Heart right ventricle (tissue), 16 donors: ENCODE measurements at places on chromosomes 13 and 19.
A peak's percentile ranks its signal among the peaks of the same experiment; 100 is the strongest.

- no peak for DNase-seq
Measured at GRCh38 chr19:20858861-20859260, 64.2 kb upstream of the ZNF85 start.

DNA sequence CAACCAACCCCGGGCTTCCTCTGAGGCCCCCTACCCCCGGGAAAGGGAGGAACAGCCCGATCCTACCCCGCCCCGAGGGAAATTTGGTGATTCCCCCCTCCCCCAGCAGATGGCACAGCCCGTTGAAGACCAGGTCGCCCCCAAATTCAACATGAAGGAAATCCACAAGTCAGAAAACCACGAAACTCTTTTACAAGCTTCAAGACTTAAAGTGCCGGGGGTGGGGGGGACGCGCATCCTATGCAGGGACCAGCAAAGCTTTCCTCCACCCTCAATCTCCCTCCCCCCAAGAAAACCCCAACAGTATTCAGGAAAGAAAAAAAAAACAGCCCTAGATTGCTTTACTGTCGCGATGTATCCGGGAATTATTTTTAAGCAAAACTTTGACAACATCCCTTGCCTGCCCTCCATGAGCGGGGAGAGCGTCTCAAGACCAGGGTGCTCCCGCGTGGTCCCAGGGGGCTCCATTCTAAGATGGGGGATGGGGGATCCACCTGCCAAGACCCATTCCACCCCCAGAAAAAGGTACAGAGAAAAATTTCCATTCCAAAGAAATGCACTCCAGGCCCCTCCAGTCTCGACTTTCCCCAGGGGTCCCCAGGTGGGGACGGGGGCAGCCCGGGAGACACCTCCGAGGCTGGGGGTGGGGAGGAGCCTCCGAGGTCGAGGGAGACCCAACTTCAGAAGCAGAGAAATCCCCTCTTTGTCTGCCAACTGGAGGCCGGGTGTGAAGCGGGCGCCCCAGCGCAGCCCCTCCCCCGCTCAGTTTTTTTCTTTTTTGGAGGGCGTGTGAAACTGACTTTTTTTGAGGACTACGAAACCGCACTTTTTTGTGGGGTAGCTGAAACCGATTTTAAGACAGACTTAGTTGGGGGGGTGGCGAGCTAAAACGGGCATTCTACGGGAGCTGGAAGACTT lies 1.5 kb downstream of the TCF3 start:
- DNase-seq = no peak

DNA sequence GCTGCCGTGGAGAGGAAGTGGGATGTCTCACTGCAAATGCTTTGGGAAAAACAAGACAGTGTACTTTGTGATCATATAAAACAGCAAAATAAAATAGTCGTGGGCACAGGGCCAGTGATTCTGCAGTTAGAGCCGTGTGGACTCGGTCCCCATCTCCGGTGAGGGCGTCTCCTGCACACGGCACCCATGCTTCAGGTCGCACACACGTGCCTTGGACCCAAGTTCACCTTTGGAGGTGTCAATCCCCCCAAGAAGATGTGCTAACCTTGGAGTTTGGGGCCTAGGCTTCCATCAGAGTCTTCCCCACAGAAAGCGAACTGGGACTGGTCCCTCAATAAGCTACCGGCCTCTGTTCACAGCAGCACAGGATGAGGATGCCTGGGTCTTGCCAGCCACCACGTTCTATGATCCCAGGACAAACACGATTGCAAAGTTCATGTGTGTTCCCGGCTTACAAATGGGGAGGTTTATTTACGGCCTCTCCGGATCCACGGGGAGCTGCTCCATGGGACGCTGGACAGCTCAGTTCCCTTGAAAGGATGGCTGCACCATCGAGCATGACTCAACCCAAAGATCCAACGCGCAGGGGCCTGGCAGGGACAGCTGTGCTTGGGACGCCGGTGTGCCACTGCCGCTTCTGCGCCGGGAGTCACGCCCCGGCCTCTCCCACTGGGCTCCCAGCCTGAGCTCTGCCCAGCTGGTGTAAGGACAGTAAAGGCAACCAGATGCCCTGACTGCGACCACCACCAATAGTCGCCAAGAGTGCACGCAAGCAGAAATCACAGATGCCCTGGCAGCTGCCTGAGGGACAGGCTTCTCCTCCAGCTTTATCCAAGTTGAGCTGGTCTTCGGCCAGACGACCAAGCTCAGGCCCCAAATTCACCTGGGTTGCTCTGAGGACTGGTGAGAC lies 8.6 kb downstream of the GAS6 start:
- DNase-seq = peak; percentile 63

DNA sequence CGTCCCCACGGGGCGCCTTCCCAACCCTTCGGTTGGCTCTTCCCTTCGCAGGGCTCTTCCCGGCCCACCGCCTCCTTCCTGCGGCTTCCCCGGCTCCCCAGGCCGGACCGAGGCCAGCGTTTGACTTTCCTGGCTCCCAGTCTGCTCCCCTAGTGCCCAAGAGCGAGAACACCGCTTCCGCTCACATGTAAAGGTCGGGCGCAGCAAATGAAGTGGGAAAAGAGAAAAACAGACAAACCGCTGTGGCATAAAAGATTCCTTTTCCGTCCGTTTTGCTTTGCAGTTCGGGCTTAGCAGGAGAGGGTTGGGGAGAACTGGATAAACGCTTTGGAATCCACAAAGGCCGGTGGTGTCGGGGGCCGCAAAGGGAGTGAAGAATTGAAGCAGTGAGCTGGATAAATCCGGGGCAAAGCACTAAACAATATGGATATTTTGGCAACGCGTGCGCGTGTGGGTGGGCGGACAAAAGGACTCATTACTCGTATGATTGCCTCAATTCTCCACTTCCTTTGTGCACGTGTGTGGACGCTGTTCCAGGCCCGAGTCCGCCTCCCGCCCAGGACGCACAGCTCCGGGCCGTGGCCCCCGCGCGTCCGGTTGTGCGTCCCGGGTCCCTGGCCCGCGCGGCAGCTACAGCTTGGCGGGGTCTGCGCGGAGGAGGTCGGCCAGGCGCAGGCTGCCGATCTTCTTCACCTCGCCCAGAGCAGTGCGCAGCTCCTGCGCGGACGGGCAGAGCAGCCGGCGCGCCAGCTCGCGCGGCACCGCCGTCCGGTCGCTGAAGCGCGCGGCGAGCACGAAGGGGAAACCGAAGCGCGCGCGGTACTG lies 8.6 kb upstream of the CDX2 start:
- DNase-seq = no peak

GRCh38 chr19:10593820-10594637 lies 6.9 kb upstream of the AP1M2 start:
- DNase-seq = no peak

GRCh38 chr19:50061650-50062049 lies 35.8 kb downstream of the ZNF473 start:
- DNase-seq = no peak

GRCh38 chr13:50928102-50928501 lies 18.5 kb downstream of the RNASEH2B start:
- no peak for DNase-seq

DNA sequence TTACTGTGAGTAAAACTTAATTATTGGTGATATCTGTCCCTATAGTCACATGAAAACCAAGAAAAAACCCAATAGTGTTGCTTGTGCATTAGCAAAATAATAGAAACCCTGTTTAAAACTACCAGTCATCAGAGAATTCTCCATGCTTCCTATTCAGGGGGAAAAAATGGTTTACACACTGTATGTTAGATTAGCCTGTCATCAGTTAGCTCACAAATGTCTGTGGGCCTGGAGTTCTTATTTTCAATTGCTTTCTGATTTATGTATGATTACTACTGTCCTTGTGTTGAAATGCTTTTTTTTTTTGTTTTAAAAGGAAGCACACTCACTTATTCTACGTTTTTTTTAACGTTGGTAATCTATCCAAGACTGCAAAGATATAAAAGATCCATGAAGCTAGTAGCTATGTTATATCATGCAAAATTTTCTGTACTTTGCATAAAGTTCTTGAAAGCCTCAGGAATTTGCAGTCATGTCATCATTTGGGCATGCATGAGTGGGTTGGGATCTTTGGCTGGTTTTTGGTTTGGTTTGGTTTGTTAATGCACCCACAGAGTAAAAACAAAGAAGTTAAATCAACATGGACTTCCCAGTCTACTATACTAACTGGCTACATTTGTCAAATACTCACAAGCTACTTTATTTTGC lies 25.9 kb downstream of the RXFP2 start:
- DNase-seq = no peak

DNA sequence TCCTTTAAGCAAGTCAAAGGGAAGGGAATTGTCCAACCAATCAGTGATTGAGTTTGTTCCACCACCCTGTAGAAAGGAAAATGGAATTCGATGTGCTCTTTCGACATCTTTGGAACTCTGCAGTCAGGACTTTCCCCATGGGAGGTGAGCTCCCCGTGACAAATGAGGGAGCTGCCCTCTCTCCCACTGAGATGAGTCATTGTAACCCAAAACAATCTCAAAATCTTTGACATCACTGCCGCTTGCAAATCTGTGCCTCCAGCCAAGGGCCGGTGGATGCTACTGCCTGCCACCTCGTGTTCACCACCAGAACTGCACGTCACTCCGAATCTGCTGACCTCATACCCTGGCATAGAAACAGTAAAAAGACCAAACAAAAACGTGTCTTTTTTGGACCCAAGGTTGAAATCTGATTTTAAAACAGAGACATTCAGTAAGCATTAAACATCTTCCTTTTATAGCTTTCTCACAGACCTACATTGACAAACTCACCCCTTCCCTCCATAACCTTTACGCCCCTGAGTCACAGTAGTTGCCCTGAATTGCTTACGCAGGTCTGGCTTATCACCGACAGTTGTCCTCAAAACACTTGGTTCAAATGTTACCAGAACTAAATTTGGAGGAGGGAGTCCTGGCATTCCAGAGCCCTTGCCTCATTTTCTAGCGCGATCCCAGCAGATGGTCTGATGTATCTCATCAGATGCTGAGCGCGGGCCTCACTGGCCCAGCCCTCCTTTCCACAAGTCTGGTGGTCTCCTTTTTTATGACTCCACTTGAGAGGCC lies 105.2 kb downstream of the COL4A2 start:
- DNase-seq = peak; percentile 93

DNA sequence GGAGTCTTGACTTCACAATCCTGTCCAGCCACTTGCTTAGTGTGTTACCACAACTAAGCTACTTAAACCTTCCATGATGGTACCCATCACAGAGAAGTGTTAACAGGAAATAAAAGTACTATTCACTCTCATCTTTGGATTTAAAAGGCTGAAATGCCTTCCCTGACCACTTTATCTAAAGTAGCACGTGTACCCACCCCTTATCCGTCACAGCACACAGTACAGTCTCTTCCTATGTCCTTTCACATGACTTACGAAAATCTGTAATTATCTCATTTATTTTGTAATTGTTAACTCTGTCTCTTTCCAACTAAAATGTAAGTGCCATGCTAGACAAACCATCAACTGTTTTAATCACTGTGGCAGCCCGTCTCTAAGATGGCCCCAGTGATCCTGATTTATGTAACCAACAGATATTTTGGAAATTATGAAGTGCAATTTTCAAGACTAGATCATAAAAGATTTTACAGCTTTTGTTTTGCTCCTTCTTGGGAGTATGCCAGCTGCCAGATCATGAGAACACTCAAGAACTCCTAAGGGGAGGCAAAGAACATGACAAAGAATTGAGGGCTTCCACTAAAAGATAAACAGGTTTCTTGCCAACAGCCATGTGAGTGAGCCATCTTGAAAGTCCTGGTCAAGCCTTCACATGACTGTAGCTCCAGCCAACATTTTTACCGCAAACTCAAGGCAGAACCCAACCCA lies 44.9 kb downstream of the DIAPH3 start:
- no peak for DNase-seq

GRCh38 chr13:47433461-47434005 lies 536.7 kb upstream of the HTR2A start:
- no peak for DNase-seq

- DNase-seq = no peak
Measured at GRCh38 chr19:13057744-13058143, 44.9 kb downstream of the LYL1 start.

GRCh38 chr19:49149652-49150105 lies 5.5 kb downstream of the HRC start:
- DNase-seq = peak; percentile 67

- no peak for DNase-seq
Measured at GRCh38 chr19:29393915-29394460, 131.8 kb upstream of the VSTM2B start.

- DNase-seq = no peak
Measured at GRCh38 chr19:14473978-14474578, 1.1 kb downstream of the PTGER1 start.

GRCh38 chr13:100464006-100464405 lies 124.6 kb downstream of the GGACT start:
- DNase-seq = no peak

DNA sequence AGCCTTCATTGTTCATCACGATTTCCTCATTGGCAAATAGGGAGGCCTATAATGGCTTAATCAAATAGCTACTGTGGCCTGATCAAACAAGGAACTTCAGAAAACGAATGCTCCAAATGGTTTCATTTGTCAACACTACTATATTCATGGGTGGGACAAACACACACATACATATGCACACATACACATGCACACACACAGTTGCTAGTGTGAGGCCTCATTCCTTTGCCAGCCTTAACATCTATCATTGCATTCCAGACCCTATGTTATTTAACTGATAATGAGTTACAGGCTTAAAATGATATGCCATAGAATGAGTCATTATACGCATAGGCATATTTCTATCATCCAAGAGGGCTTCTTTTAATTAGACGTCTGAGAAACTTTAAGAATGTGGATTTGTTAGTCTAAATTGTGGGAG lies 140.2 kb downstream of the KLF5 start:
- no peak for DNase-seq

- DNase-seq = no peak
Measured at GRCh38 chr19:29634423-29635130, 28.5 kb downstream of the POP4 start.

GRCh38 chr13:37934339-37935191 lies 65.0 kb upstream of the TRPC4 start:
- DNase-seq = peak; percentile 17

DNA sequence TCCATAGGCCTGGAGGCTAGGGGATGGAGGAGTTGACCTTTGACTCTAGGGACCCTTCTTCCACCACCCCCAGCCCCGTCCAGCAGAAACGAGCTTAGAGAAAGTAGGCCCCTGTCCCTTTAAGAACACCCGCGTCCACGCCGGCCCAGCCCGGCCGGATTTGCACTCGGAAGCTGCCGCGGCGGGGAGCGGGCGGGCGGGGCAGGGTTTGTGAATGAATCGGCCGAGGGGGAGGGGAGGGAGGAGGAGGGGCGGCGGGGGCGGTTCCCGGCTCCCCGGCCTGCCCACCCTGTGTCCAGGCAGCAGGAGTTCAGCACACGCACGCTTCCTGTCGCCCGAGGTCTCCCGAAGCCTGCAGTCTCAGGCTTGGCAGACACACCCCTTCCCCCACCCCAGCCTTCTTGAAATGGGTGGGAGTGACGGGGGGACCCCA lies 1.5 kb downstream of the UNC13A start:
- DNase-seq = peak; percentile 37

DNA sequence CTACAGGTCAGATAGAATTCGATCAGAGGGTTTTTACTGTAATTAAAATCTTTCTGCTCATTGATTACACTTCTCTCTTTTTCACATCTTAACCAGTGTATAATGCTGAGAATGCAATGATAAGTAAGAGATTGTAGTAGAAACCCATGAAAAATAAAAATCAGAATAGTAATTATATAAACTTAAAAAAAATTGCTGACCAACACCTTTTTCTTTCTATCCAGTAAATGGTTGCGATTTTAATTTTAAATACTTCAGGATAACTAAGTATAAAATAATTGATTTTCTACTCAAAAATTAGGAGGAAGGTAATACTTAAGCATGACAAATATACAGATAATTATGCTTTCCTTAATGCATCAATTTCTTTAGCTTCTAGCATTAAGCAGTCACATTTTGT lies 910.6 kb upstream of the GPC6 start:
- no peak for DNase-seq

GRCh38 chr19:48953141-48953540 lies 1.5 kb upstream of the BAX start:
- no peak for DNase-seq

GRCh38 chr19:49712397-49712859 lies 21.5 kb downstream of the CPT1C start:
- DNase-seq = peak; percentile 40
